ENCODE measurements at places on chromosomes 1 and 21. TPM values are rescaled to one million over a fixed set of nuclear protein-coding genes. Genes with fewer than 3 reads are reported as not detected.

DNA sequence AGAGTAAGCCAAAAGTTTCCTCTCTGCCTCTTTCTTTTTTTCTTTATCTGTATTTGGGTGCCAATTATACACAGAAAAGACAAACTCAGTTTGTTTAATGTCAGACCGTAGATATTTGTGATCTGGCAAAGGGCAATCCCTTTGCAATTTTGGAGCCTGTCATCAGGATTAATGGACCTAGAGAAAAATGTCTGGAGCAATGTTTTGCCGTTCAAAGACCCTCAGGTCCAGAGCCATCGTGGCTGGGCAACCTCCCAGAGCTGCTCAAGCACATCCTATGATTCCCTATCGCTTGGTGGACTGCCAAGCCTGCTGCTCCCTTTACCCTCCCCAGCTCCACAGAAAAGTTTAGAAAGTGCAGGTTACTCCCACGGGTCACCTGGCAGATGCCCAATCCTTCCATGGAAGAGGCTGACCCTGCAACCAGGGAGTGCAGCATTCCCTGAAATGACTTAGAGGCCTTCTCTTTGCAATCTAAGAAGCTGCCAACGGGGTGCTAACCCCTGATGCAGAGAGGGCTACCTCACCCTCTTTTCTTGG, 112.5 kb upstream of the NGF start:
- DNase-seq: no peak

- no peak for DNase-seq
Observed at GRCh38 chr1:1146596-1146995, 27.1 kb upstream of the TTLL10 start.

- DNase-seq: no peak
Observed at GRCh38 chr1:17950728-17951127, 156.9 kb upstream of the IGSF21 start.

TSACC gene
- not detected for total RNA-seq

- DNase-seq: no peak
Observed at GRCh38 chr1:192100686-192101468, 57.4 kb upstream of the RGS18 start.

DNA sequence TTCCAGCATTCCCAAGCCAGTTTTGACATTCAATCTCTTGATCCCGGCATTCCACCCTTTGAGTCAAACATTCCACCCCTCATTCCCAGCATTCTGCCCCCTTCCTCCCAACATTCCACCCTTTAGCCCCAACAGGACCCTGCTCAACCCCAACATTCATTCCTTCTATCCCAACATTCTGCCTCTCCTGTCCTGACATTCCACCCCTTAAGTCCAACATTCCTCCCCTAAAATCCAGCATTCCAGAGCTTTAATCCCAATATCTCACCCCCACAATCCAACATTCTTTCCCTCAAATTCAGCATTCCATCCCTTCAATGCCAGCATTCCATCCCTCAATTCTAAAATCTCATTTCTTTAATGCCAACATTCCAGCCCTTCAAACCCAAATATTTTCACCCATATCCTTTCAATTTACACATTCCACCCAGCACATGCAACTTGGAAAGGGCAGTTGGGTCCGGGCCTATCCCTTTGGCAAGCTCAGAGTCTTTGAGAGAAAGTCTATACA, 22.9 kb downstream of the DDX20 start:
- DNase-seq: no peak

DNA sequence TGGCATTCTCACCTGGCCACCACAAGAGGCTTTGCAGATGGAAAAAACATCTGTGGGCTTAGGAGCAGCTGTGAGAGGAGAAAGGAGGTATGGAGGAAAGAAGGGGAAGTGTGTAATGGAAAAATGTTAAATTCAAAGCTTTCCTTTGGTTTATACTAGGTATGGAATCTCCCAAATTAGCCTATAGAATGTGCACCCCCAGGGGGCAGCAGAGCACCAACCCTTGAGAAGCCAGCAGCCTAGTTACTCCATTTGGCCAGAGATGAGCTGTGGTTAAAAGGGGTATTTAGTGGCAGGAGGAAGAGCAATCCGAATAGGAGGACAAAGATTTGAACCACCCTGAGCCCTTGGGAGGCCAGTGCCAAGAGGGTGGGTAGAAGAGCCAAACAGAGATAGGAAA, 97.5 kb upstream of the CTTNBP2NL start:
- DNase-seq: no peak
